SK-N-SH (cell line): ENCODE measurements at places on chromosomes 5 and 9. TPM values are rescaled to one million over a fixed set of nuclear protein-coding genes. Genes with fewer than 3 reads are reported as not detected.

- DNase-seq = no peak
Observed at GRCh38 chr5:107032629-107033028, 638.1 kb downstream of the EFNA5 start.

DNA sequence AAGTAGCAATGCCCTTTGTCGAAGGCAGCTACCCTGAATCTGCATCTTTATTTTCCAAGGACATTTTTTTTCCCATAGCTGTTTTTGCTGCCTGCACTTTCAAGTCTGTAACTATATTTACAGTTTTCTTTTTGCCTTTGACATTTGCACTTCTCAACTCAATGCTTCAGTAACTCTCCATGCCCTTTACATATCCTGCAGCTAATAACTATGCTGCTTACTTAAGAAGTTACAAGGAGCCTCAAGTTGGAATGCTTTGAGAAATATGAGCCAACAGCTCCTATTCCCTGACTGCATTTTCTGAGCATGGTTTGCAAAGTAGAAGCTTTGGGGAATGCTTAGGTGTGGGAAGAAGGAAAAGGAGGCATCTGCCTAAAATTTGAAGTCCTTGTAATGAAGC, 194.8 kb upstream of the TRPC7 start:
- DNase-seq = no peak

GRCh38 chr5:14635656-14636055, 28.9 kb upstream of the OTULIN start:
- no peak for DNase-seq

DNA sequence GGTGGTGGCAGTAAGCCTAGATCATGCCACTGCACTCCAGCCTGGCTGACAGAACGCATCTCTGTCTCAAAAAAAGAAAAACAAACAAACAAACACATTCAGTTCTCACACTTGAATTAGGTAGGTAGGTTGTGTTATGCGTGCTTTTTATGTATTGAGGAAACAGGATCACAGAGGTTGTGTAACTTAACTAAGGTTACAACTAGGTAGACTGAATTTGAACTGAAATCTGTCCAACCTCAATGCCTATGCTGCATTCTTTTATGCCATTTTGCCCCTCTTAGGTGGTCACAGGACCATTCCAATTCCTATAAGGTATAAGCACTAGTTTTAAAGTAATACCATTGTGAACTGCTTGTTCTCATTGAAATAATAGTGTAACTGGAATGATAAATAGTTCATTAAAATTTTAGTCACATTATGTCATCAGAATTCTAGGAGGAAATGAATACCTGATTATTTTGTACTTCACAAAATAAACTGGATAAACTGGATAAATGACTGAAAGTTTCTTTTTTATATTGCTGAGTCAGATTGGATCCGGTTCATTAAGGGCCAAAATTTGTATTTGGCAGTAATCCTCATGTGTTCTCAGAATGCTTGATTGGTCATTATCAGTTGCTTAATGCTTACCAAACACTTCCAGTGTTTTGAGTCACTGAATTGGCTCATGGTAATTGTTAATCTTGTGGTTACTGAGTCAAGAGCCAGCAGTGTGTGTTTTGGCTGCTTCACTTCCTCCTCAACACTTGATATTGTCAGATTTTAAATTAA, 7.1 kb downstream of the UBAP1 start:
- DNase-seq = no peak

GRCh38 chr9:5186416-5187169, 1.2 kb upstream of the INSL6 start:
- DNase-seq = peak; percentile 68

DNA sequence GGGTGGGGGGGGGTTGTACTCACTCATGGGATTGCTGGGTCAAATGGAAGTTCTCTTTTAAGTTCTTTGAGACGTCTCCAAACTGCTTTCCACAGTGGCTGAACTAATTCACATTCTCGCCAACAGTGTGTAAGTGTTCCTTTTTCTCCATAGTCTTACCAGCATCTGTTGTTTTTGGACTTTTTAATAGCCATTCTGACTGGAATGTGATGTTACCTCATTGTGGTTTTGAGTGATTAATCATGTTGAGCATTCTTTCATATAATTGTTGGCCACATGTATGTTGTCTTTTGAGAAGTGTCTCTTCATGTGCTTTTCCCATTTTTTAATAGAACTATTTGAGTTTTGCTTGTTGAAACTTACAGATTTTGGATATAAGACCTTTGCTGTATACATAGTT, 94.9 kb upstream of the PLPPR1 start:
- no peak for DNase-seq

DNA sequence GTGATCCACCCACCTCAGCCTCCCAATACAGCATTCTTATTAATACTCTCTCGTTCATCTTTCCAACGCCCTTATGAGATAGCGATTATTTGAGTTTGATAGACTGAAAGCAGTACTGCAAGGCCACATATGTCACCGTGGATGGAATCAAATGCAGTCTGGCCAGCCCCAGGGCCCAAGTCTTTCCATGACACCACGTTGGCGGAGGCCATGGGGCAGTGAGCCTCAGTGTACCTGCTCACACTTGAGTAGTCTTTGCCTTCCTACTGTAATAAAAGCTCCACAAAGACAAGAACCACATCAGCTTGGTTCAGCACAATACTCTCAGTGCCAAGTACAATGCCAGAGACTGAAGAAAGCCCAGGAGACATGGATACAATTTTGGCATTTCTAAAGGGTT, 88.5 kb downstream of the TTLL11 start:
- DNase-seq = no peak

GRCh38 chr9:28197653-28198052, 624.4 kb upstream of the C9orf72 start:
- DNase-seq = no peak

RLN1 gene
- polyA plus RNA-seq = 0.23 and 0.37 TPM in 2 replicates

PRR7 gene
- 12.5 and 17.1 TPM in 2 replicates for polyA plus RNA-seq
